ENCODE measurements at places on chromosomes 3 and 15. TPM values are rescaled to one million over a fixed set of nuclear protein-coding genes. Genes with fewer than 3 reads are reported as not detected.

DNA sequence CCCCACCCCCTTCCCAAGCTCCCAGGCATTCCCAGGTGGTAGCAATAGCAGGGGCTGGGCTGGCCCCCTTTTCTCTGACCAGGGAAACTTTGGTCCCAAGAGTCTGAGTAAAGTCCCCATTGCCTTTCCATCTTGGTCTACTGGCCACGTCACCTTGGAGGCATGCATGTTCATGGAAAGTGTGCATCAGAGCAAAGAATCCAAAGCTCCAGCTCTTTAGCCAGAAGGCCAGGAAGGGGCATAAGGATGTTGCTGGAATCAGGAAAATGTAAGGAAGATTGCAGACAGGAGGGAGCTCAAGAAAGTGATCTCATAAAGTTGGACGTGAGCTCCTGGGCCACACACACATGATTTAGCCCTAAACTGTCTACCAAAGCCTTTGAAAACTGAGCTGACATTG lies 63.6 kb downstream of the KBTBD12 start:
- no peaks in the 10 kb centered on the region for H3K27me3 ChIP-seq
- no peaks in the 10 kb centered on the region for H3K36me3 ChIP-seq
- no peaks in the 10 kb centered on the region for H3K4me1 ChIP-seq
- DNase-seq, result no peak
- H3K4me3 ChIP-seq, result no peak overlapping the region

DNA sequence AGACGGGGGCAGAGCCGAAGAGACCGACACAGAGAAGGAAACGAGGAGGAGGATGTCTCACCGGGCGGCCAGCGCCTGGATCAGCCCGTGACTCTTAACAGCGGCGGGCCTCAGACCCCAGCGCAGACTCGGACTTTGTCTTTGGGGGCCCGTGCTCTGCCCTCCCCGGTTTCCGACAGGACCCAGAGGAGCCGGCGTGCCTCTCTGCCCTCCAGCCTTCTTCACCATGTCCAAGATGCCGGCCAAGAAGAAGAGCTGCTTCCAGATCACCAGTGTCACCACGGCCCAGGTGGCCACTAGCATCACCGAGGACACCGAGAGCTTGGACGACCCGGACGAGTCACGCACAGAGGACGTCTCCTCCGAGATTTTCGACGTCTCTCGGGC lies 1.0 kb downstream of the TSC22D2 start:
- peak overlapping the region; percentile 92 for H3K4me3 ChIP-seq
- H3K27me3 ChIP-seq, result no peaks in the 10 kb centered on the region
- H3K4me1 ChIP-seq, result no peaks in the 10 kb centered on the region
- peak overlapping the region; percentile 100 for H3K27ac ChIP-seq

- no peak for DNase-seq
- H3K4me3 ChIP-seq, result no peak overlapping the region
- no peaks in the 10 kb centered on the region for H3K36me3 ChIP-seq
- no peak overlapping the region for H3K27ac ChIP-seq
- H3K4me1 ChIP-seq, result no peaks in the 10 kb centered on the region
Observed at GRCh38 chr3:89360156-89360555, 252.7 kb downstream of the EPHA3 start.

DNA sequence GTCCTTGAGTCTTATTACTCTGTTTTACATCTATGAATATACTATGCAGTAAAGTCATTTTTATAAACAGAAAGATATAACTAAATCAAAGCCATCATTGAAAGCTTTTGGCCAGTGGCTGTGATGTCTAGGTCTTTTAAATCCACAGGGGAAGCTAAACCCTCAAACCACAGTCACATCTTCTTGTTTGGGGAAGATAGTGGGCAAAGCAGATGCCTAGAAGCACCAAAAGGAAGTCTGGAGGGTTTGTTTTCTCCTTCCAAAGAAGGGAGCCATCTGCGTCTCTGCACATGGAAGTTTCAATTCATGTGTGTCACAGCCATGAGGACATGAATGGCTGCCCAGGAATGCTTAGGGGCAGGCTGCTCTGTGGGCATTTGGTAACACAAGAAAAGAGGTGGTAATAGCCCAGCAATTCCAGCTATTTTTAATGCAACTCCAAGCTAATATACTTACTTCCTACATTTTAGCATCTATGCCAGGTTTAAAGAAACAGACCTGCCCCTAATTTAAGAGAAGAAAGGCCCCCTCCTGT lies 322.2 kb downstream of the SLC9A9 start:
- no peak overlapping the region for H3K4me3 ChIP-seq
- no peaks in the 10 kb centered on the region for H3K4me1 ChIP-seq
- H3K36me3 ChIP-seq, result no peaks in the 10 kb centered on the region
- no peak overlapping the region for H3K27ac ChIP-seq
- no peaks in the 10 kb centered on the region for H3K27me3 ChIP-seq

DNA sequence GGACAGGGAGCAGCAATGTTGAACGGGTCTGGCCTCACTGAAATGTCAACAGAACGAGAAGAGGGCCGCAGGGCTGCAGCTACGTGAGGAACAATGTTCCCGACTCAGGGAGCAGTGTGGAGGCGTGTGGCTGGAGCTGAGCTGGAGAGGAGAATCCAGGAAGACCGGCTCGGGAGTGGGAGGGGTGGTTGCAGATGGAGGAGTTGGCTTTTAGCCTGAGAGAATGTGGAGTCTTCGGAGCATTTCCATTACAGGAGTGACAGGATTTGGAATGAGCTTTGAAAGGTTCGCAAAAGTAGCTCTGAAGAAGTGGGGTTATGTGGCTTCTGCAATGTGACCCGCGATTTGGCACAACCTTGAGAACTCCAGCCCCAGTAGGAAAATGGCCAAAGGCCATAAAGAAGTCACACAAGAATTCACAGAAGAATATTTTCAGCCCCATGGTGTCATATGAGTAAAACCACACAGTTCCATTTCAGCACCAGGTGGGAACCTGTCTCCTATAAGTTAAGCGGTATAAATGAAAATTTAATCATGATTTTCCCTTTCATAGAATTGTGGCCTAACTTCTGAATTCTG lies 78.8 kb upstream of the NSMCE3 start:
- no peaks in the 10 kb centered on the region for H3K27me3 ChIP-seq
- no peak overlapping the region for H3K27ac ChIP-seq
- DNase-seq, result peak; percentile 50

GRCh38 chr3:169390271-169390670 lies 273.2 kb downstream of the MECOM start:
- no peaks in the 10 kb centered on the region for H3K36me3 ChIP-seq
- H3K27me3 ChIP-seq, result no peaks in the 10 kb centered on the region
- H3K27ac ChIP-seq, result no peak overlapping the region
- H3K4me3 ChIP-seq, result no peak overlapping the region
- DNase-seq, result no peak

DNA sequence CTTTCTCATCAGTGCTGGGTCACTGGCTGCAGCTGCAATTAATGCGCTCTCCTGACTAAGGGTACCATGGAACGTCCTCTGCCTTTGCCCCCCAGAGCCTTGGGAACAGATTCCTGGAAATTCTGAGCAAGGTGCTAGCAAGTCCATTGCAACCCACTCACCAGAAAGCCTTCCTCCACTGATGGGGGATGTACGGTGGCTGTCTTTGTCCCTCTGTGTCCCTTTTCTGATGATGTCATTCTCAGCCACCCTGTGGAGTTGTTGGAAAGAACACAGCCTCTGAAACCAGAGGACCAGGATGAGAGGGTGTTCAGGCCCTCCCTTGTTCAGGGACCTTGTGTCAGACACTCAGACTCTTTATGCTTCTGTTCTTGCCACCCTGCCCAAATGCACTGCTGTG lies 38.1 kb upstream of the ZBTB38 start:
- no peaks in the 10 kb centered on the region for H3K27me3 ChIP-seq
- no peaks in the 10 kb centered on the region for H3K4me1 ChIP-seq
- no peak overlapping the region for H3K27ac ChIP-seq
- H3K4me3 ChIP-seq, result no peak overlapping the region
- no peaks in the 10 kb centered on the region for H3K36me3 ChIP-seq

- no peaks in the 10 kb centered on the region for H3K27me3 ChIP-seq
- H3K4me1 ChIP-seq, result peaks cover 2% of the 10 kb centered on the region
- DNase-seq, result no peak
- H3K36me3 ChIP-seq, result no peaks in the 10 kb centered on the region
- H3K27ac ChIP-seq, result peak overlapping the region; percentile 100
Observed at GRCh38 chr3:170355738-170356595, 1.5 kb upstream of the SKIL start.

- no peaks in the 10 kb centered on the region for H3K36me3 ChIP-seq
- DNase-seq, result no peak
- H3K27ac ChIP-seq, result no peak overlapping the region
- H3K4me3 ChIP-seq, result no peak overlapping the region
- no peaks in the 10 kb centered on the region for H3K27me3 ChIP-seq
Observed at GRCh38 chr15:63077952-63078351, 35.4 kb downstream of the TPM1 start.

GRCh38 chr3:186901135-186901734 lies 29.1 kb upstream of the ST6GAL1 start:
- H3K4me3 ChIP-seq, result no peak overlapping the region
- H3K27me3 ChIP-seq, result no peaks in the 10 kb centered on the region
- no peaks in the 10 kb centered on the region for H3K36me3 ChIP-seq

The FILIP1L gene
- total RNA-seq, result 19.8 TPM

The CHDH gene
- 27.9 TPM for total RNA-seq

The ATP13A5 gene
- total RNA-seq, result 2.3 TPM

The RPL15 gene
- total RNA-seq, result 2,644 TPM

The CLDN16 gene
- not detected for total RNA-seq

The TMEM40 gene
- 0.33 TPM for total RNA-seq
